Stimulated activated naive CD4-positive, alpha-beta T cell treated with Interleukin-2 at 50 U/mL for 16 hours (primary cell): ENCODE measurements at places on chromosomes 5 and 9.

GRCh38 chr9:110327716-110328115 lies 9.9 kb downstream of the TXNDC8 start:
- no peak for DNase-seq

- no peak for DNase-seq
Observed at GRCh38 chr9:105308461-105309341, 64.2 kb downstream of the SLC44A1 start.

- DNase-seq: no peak
Observed at GRCh38 chr5:73419465-73420390, 28.8 kb downstream of the FOXD1 start.

- no peak for DNase-seq
Observed at GRCh38 chr9:79574781-79575180, 3.0 kb downstream of the TLE4 start.

GRCh38 chr5:63070001-63070400 lies 491.4 kb downstream of the LRRC70 start:
- no peak for DNase-seq

DNA sequence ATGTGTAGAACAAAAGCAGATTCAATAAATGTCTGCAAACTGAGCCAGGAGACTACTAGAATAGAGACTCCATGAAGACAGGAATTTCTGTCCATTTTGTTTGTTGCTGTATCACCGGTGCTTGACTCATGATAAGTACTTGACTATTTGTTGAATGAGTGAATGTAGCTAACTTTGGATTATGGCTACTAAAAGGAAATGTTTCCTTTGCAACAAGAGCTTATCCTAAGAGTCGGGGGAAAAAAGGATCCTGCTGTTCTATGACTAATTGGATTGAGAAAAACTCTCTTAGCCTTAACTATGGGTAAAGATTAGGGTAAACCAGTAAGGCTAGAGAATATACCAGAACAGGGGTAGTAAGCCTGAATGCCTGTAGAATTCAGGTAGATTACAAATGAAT lies 3.5 kb downstream of the PAIP1 start:
- DNase-seq: no peak

GRCh38 chr5:136279314-136279713 lies 86.0 kb downstream of the TRPC7 start:
- DNase-seq: no peak

- DNase-seq: no peak
Observed at GRCh38 chr9:107307331-107307730, 24.3 kb downstream of the RAD23B start.

GRCh38 chr9:23764219-23764618 lies 61.8 kb downstream of the ELAVL2 start:
- no peak for DNase-seq
